ENCODE measurements at places on chromosomes 1 and 21.

- no peak for DNase-seq
Observed at GRCh38 chr1:94875794-94876193, 51.1 kb downstream of the CNN3 start.

DNA sequence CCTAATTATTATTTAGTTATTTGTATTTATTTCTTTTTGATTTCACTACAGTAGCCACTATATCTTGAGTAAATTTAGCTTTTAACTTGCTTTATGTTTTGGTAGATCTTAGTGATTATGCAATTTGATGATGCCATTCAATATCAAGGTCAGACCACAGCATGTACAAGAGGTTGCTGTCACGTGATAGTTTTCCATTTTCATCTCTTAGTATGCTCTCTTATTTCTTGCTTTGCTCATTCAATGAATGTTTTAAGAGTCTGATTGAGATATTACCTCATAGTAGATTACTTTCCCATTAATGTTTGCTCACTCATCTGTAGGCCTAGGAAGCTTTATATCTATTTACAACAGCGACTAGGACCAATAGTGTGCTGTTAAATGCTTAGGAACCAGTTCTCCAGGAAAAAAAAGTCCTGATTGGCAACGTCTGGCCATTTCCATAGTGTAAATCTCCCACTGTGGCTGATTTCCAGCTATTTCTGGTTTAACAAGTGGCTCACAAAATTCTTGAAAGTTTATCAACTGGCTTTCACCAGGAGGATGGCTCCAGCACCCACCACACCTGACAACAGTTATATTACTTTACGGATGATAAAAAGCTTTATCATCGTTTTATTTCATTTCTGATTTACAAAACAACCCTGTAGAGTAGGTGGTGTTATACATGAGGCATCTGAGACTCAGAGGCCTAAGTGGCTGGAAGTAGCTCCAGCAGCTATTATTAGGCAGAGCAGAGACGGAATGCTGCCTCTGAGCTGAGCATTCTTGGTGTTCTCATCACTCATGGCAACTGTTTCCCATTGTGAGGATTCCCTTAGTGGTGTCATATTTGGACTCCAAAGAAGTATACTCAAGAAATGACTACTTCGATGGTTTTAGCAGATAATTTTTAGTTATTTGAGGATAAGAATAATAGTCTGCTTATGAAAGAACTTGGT is 235.2 kb downstream of the DISC1 start:
- no peak for DNase-seq

GRCh38 chr1:205612556-205612955 is 19.3 kb downstream of the ELK4 start:
- DNase-seq, result no peak

DNA sequence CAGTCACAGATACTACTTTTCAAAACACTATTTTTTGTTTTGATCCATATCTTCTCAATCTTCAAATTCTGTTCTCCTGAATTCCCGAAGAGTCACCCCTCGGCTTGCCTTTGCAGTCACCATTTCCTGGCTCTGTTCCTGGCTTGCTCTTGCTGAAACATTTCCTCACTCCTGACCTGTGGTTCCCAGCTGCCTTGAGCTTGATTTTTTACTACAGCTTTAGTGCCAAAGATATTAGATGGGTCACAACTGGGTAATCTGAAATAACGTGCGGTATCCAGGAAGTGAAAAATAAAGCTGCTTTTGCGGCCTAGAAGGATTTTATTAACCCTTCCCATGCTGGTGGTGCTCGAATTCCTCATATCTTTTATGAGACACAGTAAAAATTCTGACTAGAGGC is 318.8 kb downstream of the PCP4 start:
- no peak for DNase-seq

DNA sequence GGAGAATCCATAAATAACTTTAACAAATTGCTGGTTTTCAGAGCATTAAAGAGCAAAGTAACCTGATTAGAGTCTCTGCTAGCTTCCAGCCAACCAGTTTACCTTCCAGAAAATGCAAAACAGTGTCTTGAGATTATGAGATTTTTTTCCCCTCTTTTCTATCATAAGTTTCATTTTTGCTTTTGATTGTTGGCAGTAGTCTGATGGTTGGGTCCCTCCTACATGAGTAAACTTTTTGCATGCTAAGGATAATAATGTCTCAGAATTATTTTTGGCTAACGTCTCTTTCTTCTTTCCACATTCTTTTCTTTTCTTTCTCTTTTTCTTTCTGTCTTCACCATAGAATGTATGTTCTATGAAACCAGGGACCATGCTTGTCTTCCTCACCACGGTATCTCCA is 6.3 kb upstream of the ADAMTS5 start:
- no peak for DNase-seq

DNA sequence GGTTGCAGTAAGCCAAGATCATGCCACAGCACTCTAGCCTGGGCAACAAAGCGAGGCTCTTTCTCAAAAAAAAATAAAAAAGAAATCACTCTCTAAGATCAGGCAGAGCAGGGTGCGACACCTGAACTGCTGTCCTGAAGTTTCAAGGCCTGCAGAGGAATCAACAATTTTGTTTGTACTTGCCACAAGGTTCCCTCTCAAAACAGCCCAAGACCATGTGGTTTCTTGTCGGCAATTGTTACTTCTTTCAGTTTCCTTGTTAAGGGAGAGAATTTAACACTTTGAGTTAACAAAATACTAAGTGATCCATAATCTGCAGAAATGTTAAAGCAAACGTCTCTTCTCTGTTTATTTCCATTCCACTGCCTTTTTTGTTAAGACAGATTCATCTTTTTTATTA is 36.5 kb downstream of the MACO1 start:
- DNase-seq, result no peak
